ENCODE measurements at places on chromosomes 2 and 18. TPM values are rescaled to one million over a fixed set of nuclear protein-coding genes. Genes with fewer than 3 reads are reported as not detected.
A peak's percentile ranks its signal among the peaks of the same experiment; 100 is the strongest.

DNA sequence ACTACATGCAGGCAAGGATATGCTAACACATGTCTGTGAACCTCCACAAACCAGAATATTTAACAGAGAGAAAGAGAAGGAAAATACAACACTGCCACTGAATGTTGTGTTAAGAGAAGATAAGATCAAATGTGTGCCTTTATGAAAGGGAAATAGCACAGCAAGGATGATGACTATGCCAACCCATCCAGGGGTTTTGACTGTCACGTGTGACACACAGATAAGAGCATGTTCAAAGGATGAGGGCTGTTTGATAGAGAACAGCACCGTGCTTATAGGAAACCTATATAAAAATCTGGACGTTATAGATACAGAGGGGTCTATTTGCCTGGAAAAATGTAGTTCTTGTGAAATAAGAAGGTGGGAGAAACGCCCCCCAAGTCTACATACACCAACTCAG is 911.8 kb downstream of the CPS1 start:
- no peaks in the 10 kb centered on the region for H3K36me3 ChIP-seq
- H3K27me3 ChIP-seq, result no peaks in the 10 kb centered on the region
- no peak for DNase-seq
- H3K27ac ChIP-seq, result no peak overlapping the region
- H3K4me1 ChIP-seq, result no peaks in the 10 kb centered on the region

GRCh38 chr2:213001297-213001910 is 150.0 kb downstream of the IKZF2 start:
- H3K27ac ChIP-seq, result no peak overlapping the region
- H3K4me3 ChIP-seq, result no peak overlapping the region
- H3K4me1 ChIP-seq, result no peaks in the 10 kb centered on the region
- no peaks in the 10 kb centered on the region for H3K27me3 ChIP-seq
- no peaks in the 10 kb centered on the region for H3K36me3 ChIP-seq
- no peak for DNase-seq

DNA sequence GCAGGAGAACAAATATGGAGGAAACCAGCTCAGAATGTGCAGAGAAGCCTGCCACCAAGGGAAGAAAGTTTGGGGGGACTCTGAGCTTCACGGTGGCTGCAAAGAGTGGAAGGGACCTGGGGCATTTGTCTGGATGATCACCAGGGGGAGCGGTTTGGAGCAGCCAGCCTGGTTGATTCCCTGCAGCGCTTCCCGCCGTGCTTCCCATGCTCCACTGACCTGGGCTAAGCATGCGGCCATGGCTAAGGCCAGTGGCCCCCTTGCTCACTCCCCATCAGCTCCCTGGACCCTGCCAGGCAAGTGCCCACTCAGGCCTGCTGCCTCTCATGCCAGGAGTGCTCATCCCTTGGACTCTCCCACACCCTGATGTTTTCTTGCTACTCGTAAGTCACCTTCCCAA is 27.0 kb downstream of the NTSR2 start:
- H3K4me3 ChIP-seq, result no peak overlapping the region
- no peaks in the 10 kb centered on the region for H3K4me1 ChIP-seq
- no peaks in the 10 kb centered on the region for H3K36me3 ChIP-seq
- H3K27ac ChIP-seq, result no peak overlapping the region

DNA sequence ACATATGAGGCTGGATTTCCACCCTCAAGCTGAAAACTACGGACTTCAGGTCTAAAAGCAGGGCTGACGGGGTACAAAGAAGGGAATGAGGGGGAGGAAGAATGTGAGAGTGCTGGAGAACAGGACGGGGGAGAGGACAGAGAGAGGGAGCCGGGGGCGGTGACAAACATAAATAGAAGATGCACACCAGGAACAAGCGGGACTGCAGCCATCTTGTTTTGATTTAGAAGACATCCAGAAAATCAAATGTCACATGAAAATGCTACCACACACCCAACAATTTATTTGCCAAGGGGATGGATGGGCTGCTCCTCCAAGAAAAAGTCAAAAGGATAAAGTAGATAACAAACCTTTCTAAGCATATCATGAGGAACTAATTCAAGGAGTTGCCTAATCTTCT is 59.2 kb upstream of the FHL2 start:
- no peak overlapping the region for H3K4me3 ChIP-seq
- H3K27ac ChIP-seq, result no peak overlapping the region
- H3K27me3 ChIP-seq, result no peaks in the 10 kb centered on the region
- H3K4me1 ChIP-seq, result no peaks in the 10 kb centered on the region

DNA sequence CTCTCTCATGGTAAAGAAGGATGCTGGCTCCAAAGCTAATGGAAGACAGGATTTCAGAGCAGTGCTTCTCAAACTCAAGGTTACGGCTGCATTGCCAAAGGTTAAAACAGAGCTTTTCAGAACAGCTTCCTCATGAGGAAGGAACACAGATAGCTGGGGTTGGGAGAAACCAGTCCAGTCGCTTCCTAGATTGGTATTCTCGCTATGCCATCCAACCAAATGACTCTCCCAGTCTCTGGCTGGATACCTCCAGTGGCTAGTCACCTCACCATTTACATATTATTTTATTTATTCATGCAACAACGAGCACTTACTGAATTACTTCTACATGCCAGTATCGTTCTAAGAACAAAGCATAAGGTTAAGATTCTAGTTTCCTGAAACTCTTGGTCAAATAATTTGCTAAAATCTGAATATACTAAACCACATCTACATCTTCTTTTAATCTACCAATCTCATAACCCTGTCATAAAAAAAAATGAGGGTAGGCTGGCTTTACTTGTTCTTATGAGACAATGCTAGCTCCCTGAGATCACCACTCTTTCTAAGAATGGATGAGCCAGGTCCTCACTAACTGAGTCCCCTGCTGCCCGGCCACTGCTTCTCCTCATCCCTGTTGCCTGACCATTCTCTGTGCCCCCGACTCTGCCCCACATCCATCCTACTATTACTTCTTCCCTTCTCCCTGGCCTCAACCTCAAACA is 20.4 kb downstream of the KDSR start:
- no peak for DNase-seq
- no peak overlapping the region for H3K4me3 ChIP-seq
- no peaks in the 10 kb centered on the region for H3K4me1 ChIP-seq
- H3K27me3 ChIP-seq, result no peaks in the 10 kb centered on the region

- peaks cover 21% of the 10 kb centered on the region for H3K4me1 ChIP-seq
- H3K27ac ChIP-seq, result no peak overlapping the region
- peak overlapping the region; percentile 99 for H3K4me3 ChIP-seq
- no peak for DNase-seq
These were observed 1.2 kb downstream of the CNOT11 start for GRCh38 chr2:101253703-101254450.

- no peak for DNase-seq
- no peak overlapping the region for H3K4me3 ChIP-seq
- no peaks in the 10 kb centered on the region for H3K27me3 ChIP-seq
- H3K36me3 ChIP-seq, result no peaks in the 10 kb centered on the region
These were observed 13.0 kb downstream of the ANTXR1 start for GRCh38 chr2:69026026-69026425.

The CUL3 gene
- total RNA-seq, result 80.6 TPM

The LYPD6B gene
- 0.78 TPM for total RNA-seq

The ASPRV1 gene
- 2.1 TPM for total RNA-seq

The VAMP8 gene
- 235 TPM for total RNA-seq

Data from upper lobe of right lung (tissue), 1 donor.